ENCODE measurements at places on chromosomes 16 and 17.
A peak's percentile ranks its signal among the peaks of the same experiment; 100 is the strongest.

GRCh38 chr17:29757788-29758187, 135.1 kb upstream of the CORO6 start:
- peak; percentile 27 for DNase-seq

GRCh38 chr16:11621920-11622651, 35.4 kb upstream of the LITAF start:
- DNase-seq = peak; percentile 70

DNA sequence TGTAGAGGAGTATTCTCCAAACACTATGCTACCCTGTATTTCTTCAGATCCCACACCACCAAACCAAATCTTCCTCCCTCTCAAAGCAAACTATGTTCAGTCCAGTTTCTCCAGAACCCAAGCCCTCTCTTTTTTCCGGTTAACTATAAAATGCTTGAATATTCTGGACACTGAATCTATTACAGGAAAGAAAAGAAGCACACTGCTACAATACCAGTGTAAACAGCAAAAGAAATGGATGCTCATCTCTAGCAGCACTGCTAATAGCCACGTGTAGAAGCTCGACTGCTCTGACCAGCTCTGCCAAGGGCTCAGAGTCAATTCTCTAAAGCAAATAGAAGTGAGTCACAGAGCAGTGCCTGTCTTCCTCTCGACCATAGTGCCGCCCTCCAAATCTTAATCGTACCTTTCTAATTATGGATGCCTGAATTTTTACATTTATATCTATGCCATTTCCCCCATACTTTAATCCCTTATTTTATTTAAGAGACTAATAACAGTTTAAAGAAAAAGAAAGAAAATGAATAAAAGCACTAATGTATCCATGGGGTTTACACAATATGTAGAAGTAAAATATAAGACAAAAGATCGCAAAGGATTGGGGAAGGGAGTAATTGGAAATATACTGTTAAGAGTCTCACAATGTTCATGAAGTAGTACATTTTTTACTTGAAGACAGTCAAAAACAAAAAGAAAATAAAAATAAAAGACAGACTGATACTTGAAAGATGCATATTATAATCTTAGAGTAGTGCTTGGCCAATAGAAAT, 154.5 kb downstream of the PARN start:
- DNase-seq = no peak

DNA sequence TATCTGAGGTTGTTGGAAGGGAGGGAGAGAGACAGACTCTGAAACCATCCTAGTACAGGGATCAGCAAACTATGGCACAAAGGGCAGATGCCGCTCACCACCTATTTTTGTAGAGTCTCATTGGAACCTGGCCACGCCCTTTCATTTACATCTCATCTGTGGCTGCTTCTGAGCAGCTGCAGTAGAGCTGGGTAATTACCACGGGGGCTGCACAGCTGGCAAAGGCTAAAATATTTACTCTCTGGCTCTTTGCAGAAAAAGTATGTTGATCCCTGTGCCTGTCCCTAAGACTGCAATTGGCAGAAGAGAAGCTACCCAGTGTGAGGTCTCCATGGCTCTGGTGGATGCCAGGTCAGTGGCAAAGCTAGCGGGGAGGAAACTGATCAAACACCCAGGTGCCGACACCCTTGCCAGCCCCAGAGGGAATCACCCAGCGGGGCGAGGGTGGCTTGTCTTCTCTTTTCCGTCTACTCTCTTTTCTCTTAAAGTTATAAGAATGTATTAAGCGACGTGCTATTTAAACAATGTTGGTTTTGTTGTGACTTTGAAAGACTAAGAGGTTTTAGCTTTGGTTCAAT, 14.0 kb downstream of the CEP295NL start:
- DNase-seq = no peak

DNA sequence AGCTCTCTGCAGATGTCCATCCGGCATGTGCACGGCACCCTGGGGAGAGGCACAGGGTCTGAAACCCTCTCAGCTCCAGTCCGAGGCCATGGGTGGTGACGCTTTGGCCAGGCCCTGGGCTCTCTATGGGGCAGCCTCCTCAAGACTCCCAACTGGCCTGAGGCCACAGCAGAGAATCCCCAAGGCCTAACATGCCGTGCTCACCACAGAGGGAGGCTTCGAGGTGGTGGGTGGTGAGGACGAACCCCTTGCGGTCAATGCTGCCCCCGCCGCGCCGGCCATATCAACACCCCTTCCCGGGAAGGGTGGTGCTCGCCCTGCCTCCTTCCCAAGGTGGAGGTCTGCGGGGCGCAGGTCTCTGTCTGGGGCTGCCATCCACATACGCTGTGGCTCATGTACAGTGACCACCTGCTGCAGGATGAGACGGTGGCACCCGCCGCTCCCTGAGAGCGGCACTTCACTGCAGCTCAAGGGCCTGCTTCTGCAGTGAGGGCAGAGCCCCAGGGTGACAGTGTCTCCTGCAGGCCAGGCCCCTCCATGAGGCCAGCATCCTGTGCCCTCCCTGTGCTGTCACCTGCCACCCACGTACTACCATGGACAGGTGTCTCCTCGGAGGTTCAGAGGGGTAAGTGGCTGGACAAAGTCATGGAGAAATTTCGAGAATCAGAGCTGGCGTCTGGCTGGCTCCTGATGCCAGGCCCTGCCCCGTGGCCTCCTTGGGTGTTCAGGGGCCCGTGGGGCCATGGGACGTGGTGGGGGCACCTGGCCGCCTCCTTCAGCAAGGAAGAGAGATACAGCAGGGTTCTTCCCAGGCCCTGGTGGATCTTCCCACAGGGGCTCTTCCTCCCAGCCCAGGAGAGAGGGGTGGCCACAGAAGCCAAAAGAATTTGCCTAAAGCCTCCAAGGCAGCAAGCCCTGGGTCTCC, 54.6 kb upstream of the ACSF3 start:
- no peak for DNase-seq

GRCh38 chr17:11564589-11565380, 33.5 kb upstream of the DNAH9 start:
- DNase-seq = no peak
